Stimulated activated CD4-positive, alpha-beta T cell treated with anti-CD3 and anti-CD28 coated beads, Interleukin-2, amount 100 ng/mL, for 24 hours (primary cell): ENCODE measurements at places on chromosomes 13 and 19.

GRCh38 chr19:45994456-45994997 lies 740 bp upstream of the CCDC61 start:
- DNase-seq: no peak

DNA sequence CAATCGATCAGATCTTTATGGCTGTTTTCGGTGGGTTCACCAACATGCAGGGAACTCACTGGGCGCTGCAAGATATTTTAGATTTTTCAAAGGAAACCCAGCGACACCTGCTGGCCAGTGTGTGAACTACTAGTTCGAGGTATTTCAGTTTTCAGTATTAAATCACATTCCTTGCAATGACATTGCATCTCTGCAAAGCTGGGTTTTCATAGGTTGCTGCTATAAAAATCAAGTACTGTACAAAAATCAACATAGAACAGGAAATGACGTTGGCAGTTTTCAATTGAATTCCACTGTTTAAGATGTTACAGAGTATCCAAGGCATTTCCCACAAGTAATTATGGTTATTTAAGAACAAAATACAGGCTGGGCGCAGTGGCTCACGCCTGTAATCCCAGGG lies 17.6 kb downstream of the LIG1 start:
- peak; percentile 71 for DNase-seq

DNA sequence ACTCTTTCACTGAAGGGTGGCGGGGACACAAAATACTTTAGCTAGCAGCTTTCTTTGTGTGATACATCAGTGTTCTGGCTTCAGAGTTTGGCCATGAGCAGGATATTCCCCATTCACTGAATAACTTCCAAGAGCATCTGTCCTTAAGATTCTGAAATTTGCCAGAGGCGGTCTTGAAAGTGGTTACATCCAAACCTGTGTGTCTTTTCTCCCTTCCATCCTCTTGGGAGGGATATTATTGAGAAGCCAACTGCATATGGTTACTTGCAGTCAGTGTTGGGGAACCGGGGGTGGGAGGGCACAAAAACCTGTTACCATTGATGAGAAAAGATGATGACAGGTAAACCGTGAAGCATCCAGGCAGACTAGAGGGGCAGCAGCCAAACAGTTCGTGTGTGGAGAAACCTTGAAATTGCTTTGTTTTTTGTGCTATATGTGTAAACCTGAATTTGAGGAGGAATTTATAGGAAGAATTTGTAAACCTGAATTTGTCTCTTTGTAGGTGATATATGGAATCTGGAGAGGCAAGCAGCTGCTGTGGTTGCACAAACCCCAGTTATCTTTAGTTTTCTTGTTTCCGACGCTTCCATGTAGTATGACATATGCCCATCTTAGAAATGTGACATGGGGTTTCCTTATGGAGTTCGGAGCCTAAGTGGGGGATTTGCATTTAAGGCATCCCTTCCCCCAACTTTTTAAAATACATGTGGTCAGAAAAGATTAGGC lies 104.8 kb downstream of the WDFY2 start:
- DNase-seq: no peak

DNA sequence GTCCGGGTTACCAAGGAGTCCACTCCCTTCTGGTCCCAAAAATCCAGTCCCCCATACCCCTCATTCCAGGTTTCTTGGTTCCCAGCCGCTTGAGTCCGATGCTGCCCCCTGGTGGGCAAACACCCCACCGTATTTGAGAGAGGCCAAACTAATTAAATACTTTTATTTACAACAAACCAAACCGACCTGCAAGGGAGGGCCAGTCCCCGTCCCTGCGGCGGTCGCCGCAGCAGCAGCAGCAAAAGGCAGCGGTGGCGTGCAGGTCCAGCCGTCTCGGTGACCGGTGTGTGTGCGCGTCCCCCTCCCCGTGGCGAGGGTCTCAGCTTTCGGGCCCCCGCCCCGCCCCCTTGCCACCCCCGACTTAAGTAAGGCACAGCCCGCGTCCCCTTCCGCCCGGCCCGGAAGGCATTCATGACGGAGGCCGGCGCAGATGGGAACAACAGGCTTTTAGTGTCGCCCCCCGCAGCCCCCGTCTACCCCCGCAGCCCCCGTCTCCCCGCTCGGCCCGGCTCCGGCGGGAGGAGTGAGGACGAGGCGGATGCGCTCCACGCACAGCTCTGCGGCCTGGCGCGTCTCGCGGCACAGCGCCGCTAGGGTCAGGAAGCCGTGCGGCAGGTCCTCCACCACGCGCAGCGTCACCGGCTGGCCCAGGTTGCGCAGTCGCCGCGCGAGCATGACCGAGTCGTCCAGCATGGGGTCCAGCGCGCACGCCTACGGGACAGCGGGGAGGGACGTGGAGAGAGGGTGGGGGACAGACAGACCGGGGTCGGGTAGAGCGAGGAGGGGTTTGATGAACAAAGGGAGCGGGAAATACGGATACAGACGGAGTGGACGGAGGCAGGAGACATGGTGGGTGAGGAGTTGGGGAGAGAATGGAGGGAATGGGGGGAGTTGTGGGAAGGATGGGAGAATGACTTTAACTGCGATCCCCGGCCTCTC lies 11.5 kb upstream of the CNFN start:
- peak; percentile 84 for DNase-seq
